ENCODE measurements at places on chromosomes 12 and 14. TPM values are rescaled to one million over a fixed set of nuclear protein-coding genes. Genes with fewer than 3 reads are reported as not detected.

DNA sequence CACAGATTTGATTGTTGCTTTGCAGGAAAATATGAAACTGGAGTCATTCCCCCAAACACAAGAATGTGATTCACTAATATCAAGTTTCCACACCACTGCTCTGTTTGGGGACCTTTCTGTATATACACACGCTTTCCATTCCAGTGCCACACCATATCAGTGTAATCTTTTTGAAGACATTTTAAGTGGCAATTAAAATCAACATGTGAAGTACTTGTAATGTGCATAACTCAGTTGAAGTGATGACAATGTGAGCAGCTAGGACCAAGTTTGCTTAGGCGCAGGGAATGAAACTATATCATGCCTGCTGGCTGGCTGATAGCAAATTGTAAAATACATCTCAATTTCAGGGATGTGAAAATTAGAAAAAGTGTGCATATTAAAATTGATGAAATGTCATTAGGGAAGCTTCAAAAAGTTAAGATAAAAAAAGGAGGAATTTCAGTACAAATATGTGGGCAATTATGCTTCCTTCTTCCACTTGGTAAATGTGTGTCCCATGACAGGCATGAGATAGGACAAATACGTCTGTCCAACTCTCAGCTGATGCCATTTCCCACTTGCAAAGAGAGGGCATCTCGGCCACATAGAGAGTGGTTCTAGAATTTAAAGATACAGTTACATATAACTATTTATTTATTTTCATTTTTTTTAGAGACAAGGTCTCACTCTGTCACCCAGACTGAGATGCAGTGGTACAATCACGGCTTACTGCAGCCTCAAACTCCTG, 43.7 kb downstream of the HSPB8 start:
- no peak for DNase-seq

- DNase-seq = no peak
Measured at GRCh38 chr12:6205761-6206160, 5.6 kb downstream of the CD9 start.

- DNase-seq = no peak
Measured at GRCh38 chr14:59698793-59699192, 122.2 kb upstream of the CCDC175 start.

OTX2 gene
- not detected for total RNA-seq

IGFBP6 gene
- total RNA-seq = 22.3 TPM

ADAM21 gene
- not detected for total RNA-seq

Data from osteocyte (in vitro differentiated cells).